ENCODE measurements at places on chromosomes 3 and 15.

GRCh38 chr3:52650439-52650838 is 35.3 kb downstream of the PBRM1 start:
- no peak for DNase-seq

- DNase-seq: no peak
These were observed 7.2 kb downstream of the KLHL6 start for GRCh38 chr3:183548262-183548769.

DNA sequence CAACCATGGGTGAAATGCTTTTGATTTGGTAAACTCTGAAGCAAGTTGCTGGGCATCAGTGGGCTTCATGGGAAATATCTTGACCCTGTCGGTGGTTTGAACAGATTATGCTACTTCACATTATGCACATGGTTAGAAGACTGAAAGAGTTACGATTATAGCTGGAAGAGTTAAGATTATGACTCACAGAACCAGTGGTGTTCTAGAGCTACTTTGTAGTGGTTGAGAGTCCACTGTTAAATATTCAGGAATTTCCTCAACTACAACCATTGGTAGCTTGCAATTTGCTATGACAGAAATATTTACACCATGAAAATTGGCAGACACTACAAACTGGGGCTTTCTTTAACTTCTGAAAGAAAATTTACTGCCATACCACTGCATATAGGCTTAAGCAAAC is 99.3 kb downstream of the GADL1 start:
- no peak for DNase-seq

DNA sequence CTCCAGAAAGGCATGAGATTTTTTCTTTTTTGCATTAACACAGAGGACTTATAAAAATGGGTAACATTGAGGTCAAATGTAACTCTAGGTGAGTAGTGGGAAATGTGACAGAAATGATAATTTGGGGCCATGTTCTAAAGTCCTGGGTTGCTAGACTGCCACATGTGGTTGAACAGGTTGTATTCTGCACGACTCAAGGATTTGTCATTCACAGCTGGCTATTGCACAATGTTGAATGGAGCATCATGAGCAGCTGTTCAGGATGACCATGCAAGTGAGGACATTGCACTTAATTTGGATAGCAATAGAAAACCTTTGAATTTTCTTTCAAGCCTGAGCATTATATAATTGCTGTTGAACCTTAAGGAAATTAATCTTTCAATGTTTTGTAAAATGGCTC is 396.6 kb downstream of the NAALADL2 start:
- no peak for DNase-seq

DNA sequence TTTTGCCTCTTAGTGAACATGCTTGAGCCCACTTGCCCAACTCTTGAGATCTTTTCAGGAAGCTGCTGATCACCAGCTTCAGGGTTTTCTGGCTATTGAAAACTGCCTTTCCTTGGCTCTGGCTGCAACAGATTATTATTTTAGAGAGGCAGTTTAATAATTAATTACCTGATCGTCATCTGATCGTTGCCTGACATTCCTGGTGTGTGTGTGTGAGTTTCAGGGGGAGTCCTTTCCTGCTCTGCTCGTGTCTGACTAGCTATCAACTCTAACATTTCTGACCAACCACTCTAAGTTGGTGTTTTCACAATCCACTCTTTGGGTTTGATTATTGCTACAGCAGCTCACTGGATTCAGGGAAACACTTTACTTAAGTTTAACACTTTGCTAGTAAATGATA is 84.3 kb upstream of the SPATA16 start:
- DNase-seq: no peak

DNA sequence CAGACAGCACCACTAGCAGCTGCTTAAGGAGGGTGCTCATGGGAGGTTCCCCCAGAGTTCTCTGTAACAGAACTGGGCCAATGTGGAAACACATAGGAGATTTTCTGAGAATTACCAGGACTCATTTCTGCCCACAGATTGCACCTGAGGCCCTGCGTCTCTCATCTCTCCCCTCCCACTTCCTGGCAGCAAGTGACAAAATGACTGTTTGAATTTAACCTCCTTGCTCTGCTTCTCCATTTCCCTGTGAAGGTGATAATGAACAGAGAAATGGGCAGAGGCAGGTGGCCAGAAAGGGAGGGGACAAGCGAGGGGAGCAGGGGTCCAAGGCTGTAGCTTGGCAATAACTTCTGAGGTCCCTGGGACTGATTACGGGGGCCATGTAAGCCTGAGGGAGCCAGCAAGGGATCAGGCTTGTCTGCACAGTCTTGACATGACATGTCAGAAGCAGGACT is 8.0 kb downstream of the EPHB1 start:
- no peak for DNase-seq

GRCh38 chr15:41937568-41937923 is 34.8 kb downstream of the EHD4 start:
- no peak for DNase-seq

DNA sequence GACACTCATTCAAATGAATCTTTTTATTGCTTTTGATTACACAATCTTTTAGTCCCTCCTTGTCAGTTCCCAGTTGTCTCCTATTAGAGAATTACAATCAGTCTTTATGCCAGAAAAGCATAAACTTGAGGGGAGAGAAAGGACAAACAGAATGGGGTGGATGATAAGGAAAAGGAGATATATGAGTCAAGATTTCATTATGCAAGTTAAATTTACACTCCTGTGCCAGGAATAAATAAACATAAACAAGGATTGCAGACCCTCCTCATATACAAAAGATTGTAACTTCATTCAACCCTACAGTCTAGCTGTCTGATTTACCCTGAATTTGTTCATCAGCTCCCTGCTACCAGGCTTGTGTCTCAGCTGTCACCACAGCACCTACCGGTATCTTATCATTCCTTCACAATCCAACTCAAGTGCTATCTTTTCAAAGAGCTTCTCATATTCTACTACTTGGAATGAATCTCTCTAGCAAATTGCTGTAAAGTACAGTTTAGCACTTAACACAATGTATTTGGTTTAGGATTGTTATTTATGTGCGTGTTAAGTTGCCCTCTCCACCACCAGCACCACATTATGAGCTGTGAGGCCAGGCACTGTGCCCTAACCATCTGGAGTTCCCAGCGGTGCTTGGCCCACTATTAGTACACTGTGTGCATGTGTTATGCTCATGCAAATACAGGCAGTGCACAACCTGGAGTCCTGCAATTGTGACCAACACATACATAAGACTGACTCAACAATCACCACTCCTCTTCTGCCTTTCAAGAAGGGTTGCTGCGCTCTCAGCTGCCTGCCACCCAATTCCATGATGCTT is 504.1 kb downstream of the TBL1XR1 start:
- DNase-seq: no peak

- DNase-seq: no peak
These were observed 80.6 kb upstream of the BHLHE40 start for GRCh38 chr3:4898454-4899313.

DNA sequence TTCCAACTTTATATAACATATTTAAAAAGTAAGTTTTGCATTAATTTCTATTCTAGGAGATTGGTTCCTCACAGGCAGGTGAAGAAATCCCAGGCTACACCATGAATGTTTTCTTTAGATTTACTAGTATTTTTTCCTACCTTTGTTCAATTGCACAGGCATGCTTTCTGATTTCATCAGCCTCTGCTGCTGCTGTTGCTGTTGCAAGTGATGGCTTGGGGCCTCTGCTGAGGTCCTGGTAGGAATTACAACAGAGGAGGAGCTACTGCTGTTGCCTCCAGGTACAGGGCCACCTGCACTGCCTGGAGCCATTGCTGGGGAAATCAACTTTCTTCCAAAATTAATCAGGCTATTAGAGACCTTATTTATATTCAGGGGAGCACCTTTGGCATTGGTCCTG is 353.3 kb downstream of the PLCL2 start:
- no peak for DNase-seq

GRCh38 chr15:38624244-38625205 is 59.9 kb upstream of the RASGRP1 start:
- DNase-seq: no peak

DNA sequence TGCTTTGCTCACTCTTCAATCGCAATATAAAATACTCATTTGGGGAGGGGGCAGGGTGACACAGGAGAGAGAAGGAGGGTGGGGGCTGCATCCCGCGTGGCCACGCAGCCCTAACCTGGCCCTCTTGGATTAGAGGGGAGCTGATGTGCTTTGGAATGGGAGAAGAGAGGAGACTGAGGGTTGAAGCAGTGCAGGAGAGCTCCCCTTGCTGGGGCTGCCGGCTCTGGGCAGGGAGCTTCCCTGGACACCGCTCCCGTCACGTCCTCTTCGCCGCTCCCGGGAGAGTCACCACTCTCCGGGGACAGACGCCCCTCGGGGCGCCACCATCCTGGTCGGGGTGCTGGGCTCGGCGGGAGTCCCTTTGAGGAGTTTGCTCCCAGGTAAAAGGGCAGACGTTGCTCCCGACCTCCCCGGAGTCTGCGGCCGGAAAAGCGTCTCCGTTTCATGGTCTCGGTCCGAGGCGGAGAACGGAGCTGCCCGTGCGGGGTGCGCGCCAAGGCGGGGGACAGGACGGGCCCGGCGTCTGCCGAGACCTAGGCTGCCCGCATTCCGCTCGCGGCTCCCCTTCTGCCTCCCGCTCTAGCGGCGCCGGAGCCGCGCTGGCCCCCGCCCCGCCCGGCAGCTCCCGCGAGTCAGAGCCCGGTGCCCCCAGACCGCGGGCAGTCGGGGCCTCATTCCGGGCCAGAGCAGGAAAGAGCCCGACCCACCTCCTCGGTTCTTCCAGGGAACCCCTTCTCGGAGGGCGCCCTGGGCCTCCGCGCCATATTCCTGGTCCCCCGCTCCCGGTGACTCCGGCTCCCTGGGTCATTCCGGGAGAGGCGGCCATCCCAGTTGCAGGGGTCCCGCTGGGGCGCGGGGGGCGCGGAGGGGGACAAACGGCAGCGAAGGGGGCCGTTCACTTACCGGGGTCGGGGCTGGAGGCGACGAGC is 603 bp downstream of the SLC7A14 start:
- no peak for DNase-seq
